ENCODE measurements at places on chromosomes 7 and 10.
A peak's percentile ranks its signal among the peaks of the same experiment; 100 is the strongest.

- no peak for DNase-seq
Observed at GRCh38 chr7:102120666-102121195, 165.9 kb upstream of the SH2B2 start.

DNA sequence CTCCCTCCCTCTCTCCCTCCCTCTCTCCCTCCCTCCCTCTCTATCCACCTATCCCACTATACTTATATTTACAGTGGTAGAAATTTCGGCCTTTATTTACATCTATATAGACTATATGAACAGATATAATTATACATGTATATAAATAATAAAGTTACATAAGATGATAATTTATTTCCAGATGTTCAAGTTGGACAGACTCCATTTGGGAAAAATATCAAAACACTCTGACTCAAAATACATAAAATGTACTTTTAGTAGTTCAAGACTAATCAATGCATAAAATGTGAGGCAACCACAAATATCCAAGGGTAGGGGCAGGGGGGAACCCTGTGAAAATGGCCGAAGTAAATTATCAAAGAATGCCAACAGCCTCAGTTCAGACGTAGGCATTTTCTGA, 203.0 kb downstream of the FANK1 start:
- no peak for DNase-seq

- DNase-seq = no peak
Observed at GRCh38 chr7:79334334-79334733, 119.1 kb downstream of the MAGI2 start.

DNA sequence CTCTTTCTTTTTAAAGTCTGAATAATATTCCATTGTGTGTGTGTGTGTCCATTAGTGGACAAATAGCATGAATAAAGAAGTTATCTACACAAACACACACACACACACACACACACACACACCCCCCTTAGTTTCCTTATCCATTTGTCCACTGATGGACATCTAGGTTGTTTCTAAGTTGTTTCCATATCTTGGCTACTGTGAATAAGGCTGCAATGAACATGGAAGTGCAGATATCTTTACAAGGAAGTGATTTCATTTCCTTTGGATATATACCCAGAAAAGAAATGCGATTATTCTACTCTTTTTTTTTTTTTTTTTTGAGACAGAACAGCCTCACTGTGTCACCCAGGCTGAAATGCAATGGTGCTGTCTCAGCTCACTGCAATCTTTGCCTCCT, 113.5 kb downstream of the MBL2 start:
- no peak for DNase-seq

DNA sequence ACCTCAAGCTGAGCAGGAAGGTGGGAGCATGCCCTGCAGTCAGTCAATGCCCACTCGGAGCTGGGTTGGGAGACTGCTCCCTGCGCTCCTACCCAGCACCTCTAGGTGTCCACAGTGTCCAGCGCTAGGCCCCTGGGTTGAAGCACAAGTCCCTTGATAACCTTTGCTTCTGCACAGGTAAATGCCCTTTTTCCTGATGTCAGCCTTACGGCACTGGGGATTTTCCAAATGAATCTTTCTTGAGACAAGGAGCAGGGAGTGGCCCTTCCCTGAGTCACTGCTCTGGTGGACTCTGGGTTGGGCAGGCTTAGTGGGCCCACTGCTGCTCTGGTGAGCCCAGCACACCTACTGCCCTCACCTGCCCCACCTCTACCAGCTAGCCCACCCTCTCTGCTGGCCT, 61.9 kb upstream of the OPN4 start:
- no peak for DNase-seq

DNA sequence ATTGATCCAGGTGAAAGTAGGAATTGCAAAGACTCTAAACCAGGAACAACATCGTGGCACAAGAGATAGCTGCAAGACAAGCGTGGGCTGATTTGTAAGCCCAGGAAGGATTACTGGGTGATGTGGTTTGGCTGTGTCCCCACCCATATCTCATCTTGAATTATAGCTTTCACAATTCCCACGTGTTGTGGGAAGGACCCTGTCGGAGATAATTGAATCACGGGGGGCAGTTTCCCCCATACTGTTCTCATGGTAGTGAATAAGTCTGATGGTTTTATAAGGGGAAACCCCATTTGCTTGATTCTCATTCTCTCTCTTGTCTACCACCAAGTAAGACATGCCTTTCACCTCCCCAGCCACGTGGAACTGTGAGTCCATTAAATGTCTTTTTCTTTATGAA, 59.5 kb downstream of the ST8SIA6 start:
- no peak for DNase-seq

GRCh38 chr7:127619681-127620405, 1.9 kb upstream of the PAX4 start:
- DNase-seq = no peak

GRCh38 chr10:14276210-14276609, 54.5 kb downstream of the FRMD4A start:
- no peak for DNase-seq

- peak; percentile 19 for DNase-seq
Observed at GRCh38 chr10:123241391-123242141, 87.4 kb downstream of the BUB3 start.

- no peak for DNase-seq
Observed at GRCh38 chr7:54785261-54785660, 26.2 kb upstream of the SEC61G start.

DNA sequence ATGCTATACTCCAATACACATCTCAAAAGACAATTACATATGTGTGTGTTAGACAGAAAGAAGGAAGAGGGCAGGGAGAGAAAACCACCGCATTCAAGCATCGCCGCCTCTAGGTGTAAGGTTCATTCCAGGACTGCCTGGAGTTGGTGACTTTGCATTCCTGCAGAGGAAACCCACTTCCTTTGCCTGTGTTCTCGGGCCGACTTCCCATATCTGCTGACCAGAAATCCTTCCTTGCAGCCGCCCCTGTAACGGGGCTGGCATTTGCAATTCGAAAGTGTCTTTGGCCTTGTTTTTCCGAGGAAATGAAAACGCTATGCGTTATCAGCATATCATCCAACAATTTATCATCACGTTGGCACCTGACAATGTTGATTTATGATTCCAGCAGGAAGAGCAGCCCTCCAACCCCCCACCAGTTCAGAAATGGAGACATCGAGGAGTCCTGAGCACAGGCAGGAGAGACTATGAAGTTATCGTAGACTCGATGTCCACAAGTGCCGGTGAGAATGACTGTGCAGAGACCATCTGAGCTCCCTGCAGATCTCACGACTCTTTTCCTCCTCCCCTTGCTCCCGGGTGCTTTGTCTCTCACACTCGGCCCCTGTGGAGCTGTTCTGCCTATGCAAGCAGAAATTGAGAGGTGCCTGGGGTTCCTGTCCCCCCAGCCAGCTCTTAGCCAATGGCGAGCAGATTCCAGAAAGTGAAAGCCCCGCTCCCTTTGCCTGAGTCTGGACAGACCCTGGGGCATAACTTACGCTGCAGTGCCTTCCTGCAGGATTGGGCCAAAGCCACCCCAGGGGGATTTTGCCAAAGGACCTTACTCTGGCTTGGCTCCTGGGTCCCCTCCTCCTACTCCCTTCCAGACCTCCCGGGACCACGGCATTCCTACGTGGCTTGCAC, 68.9 kb upstream of the FOXK1 start:
- DNase-seq = no peak

GRCh38 chr10:43966571-43966965, 317.9 kb upstream of the ZNF32 start:
- DNase-seq = no peak

All from activated CD4-positive, alpha-beta T cell treated with anti-CD3 and anti-CD28 coated beads for 1 hour (primary cell).